Activated naive CD4-positive, alpha-beta T cell treated with anti-CD3 and anti-CD28 coated beads for 36 hours (primary cell): ENCODE measurements at places on chromosomes 13 and 19.
A peak's percentile ranks its signal among the peaks of the same experiment; 100 is the strongest.

GRCh38 chr19:8044018-8044417 is 8.5 kb upstream of the CCL25 start:
- no peak for DNase-seq

DNA sequence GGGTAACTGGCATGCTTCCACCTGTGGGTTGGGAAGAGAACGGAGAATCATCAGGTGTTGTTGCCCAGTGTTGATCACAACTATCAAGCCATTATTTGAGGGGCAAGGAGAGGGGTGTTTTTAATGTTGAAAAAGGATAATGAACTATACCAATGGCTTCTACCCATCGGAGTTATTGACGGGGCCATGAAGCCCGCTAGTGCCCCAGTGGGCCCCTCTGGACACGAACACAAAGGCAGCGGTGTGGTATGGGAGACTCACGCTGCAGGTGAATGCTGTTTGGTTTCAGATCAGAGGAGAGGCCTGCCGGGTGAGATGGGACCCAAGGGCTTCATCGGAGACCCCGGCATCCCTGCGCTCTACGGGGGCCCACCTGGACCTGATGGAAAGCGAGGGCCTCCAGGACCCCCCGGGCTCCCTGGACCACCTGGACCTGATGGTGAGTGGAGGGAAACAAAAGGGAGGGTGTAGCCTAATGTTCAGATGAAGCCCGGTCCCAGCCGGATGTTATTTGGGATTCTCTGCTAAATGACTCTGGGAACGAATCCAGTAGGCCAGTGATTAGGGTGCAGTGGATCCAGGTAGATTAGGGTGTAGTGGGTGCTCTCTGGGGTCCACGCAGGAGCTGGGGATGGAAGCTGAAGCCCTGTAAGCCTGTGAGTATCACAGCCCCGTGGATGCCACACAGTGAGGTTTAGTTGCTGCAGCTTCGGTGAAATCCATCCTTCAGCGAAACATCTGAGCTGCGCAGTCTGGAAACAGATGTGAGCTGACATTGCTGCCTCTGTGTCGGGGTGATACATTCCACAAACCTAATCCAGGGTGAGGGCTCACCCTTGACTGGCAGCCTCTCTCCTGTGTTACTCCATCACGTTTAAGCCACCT is 111.3 kb downstream of the RAB20 start:
- DNase-seq = no peak

DNA sequence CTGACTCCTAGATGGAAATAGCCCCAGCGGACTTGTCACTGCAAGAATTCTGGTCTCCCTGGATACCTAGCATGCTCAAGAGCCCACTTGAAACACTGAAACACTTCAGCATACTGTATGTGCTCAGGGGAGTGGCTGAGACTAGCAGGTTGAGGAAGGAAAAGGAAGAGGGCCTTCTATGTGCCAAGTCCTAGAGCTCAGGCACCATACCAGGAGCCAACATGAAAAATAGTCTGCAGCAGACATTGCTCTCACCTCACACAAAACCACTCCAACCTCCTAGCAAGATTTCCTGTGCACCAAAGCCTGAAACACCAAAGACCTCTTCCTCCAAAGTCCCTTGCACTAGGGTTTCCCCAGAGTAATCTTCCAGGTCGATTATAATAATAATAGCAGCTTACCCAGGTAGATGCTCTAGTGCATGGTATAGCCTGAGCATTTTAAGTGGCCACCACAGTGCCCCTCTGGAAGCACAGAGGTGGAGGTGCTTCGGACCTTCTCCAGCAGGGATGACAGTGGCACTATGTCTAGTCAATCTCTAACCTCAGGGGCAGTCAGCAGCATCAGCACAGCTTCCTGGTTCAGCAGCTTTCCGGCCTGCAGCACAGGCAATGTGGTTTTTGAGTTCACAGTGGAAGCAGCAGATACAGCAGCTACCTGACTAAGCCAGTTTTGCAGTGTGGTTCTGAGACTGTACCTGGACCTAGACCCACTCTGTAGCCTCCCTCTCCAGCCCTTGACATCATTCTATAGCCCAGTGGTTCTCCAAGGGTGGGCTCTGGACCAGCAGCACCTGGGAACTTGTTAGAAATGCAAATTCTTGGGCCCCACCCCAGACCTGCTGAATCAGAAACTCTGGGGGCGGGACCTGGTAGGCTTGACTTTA is 45.6 kb upstream of the UBE2L5 start:
- DNase-seq = peak; percentile 82

DNA sequence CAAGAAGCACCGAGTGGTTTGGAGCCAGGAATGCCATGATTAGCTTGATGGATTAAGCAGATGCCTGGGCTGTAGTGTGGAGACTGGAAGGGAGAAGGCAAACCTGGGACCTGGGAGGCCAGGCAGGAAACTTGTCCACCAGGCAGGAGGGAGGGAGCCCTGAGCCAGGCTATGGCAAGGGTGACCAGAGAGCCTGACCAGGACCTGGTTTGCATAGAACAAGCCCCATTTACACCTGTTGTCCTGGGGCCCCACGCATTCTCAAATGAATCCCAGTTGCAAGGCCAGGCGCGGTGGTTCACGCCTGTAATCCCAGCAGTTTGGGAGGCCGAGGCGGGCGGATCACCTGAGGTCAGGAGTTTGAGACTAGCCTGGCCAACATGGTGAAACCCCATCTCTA is 50.2 kb upstream of the LATS2 start:
- no peak for DNase-seq

DNA sequence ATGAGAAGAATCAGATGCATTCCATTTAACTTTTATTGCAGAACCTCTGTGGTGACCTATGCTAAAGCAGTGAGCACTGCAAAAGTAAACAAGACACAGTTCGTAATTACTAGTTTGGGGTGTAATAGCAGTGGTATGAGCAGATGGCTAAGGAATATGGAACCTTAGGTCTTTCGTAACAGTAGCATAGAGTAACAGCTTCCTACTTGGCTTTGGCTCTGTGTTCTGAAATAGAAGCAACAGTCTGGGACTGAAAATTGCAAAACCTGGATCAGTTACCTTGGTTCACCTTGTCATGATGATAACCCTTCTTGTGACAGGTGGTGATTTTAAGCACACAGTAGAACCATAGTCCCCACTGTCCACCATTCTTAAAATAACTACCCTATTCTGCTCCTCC is 303.4 kb downstream of the GPC6 start:
- DNase-seq = no peak

GRCh38 chr19:53813996-53814395 is 10.1 kb downstream of the NLRP12 start:
- no peak for DNase-seq

DNA sequence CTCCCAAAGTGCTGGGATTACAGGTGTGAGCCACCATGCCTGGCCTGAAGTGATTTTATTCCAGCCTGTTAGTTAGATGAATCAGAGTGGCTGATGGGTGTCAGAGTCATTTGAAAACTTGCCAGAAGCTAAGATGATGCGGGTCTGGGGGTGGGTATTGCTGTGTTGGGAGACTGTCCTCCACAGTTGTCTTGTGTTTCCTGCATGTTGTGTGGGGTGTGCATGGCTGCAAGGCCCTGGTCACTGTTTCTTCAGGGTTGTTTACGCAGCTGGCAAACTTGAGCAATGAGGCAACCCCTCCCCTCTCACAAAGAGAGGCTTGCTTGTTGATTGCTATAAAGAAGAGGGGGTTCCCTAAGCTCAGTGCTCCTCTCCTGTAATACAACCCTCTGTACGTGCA is 71.8 kb downstream of the TRPM4 start:
- no peak for DNase-seq

DNA sequence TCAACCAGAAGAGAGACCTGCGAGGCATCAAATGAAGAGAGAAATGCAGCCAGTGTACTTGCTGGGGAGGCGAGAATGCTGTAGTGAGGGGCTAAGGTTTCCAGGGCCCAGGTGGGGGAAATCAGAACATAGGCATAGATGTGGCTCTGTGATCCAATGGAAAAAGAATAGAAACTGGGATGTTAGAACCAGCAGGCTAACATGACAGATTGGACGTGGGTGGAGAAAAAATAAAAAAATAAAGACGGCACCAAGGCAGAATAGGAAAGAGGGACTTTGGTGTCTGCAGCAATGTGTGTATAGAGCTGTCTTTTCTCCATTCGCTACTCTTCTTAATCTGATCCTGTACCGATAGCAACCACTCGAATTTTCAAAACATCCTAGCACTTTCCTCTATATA is 381.0 kb upstream of the NBEA start:
- no peak for DNase-seq

DNA sequence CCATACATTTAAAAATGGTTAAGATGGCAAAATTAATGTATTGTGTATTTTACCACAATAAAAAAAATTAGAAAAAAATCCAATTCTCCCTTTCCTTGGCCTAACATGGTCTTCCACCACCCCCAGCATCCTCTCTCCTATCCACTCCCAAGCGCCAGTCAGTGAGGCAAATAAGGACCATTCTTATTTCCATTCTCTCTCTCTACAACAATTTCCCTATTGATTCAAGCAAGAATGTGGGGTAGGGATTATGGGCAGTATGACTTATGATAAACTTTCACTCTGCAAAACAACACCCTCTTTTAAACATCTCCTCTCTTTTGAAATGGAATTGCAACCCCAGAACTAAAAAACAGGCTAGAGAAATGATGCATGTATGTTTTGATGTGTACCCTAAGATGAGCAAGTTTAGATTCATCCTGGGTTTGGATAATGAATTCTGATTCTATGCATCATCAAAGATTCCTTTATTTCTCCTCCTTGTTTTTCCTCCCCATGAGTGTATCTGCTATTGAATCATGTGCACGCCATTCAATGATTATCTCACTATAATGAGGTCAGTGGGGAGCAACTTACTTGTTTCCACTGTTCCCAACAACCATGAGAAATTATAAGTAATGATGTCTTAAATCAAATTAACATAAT is 3.5 kb downstream of the STARD13 start:
- no peak for DNase-seq

DNA sequence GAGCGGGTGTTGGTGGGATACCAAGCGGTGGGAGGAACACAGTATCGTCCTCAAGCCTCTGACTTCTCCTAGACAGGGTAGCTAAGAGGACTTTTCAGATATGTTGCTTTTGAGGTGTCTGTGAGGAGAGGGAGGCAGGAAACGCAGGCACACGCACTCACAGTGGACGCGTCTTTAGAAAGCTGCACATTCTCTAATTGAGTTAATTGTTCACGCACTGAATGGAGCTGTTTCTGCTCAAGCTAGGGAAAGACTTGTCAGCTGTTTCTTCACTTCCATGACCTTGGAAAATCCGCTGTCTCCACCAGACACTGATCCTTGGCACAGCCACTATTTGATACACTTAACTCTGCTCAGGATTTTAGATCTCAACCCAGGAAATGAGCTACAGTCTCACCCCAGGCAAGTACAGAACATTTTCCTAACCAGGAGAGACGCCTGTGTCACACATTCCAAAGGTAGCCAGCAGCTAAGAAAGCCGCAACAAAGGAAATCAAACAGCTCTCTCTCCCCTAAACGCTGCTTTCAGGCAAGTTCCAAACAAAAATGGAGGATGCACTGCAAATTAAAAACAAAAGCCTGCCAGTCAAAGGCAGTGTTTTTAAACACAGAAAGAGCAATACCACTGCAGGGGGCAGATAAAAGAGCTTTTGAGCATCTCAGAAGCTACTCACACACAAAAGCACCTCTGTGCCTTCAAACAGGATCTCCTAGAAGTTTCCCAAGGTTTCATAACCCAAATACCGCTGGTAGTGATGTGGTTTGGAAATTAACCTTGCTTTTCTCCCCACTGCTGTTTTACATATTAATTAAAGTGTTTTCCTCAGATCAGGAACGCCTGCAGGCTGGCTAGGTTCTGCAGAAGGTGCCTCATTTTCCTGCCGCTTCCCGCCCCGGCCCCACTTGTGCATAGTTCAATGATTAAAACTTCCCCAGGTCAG is 57.3 kb downstream of the IRS2 start:
- DNase-seq = no peak

DNA sequence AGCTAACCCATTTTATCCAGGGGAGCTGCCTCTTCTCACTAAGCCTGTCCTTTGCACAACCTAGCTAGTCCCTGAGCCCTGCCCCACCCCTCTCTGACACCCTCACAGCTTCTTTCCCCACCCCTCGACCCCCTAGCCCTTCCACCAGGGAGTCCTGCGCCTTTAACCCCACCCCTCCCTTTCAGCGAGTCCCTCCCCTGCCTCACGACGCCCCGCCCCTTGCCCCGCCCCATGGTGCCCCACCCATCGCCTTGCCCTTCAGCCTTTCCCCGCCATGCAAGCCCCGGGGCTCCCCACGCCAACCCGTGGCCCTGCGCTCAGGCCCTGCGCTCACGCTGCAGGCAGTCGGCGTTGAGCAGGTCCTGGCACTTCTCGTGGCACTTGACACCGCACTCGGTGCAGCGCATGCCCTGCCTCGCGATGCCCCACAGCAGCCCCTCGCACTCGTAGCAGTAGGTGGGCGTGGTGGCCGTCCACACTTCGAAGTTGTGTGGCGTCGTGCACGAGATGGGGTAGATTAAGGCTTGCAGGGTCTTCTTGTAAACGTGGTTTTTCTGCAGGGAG is 40.0 kb downstream of the UNC13A start:
- DNase-seq = no peak

DNA sequence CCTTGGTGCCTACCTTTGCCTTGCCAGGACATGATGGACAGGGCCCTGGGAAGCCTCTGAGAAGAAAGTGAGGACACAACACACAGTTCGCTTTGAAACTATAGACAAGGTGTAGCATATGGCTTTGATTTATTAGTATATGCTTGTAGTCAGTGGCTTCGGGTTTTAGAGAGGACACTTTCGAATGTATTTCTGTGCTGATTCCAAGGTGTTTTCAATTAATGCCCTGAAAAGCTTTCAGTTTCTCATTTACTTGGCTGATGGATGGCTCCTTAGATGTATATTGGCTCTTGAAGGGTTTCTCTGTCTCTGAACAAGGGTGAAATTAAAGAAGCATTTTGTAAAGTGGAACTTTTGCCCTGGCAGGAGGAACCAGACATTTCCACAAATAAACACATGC is 106.9 kb downstream of the POSTN start:
- no peak for DNase-seq

- no peak for DNase-seq
Measured at GRCh38 chr19:47253467-47253881, 2.9 kb upstream of the CCDC9 start.

GRCh38 chr13:109331898-109332297 is 454.5 kb downstream of the IRS2 start:
- DNase-seq = no peak

DNA sequence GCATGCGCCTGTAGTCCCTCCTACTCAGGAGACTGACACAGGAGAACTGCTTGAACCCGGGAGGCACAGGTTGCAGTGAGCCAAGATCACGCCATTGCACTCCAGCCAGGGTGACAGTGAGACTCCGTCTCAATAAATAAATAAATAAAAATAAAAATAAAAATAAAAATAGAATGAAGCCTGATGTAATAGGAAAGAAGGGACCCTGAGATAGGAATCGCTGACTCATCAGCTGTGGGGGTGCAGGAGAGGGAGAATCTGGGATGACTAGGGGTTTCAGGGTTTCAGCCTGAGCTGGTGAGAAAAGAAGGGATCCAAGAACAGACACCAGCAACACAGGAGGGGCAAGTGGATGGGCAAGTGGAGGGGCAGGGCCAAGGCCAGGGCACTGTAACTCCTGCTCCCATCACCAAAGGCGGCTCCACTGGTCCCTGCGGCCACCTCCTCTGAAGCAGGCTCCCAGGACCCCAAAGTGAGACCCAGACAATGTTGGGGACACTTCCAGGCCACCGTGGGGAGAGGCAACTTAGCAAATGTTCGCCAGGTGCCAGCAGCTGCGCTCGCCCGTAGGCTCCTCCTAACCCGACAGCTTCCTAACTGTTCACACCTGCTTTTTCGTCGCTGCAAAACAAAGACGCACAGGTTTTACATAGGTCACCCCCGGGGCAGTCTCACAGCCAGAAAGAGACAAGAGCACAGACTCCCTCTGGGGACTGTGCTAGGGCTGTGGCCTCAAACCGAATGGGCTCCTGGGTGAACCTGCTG is 1.2 kb downstream of the HAUS8 start:
- DNase-seq = no peak
